ENCODE measurements at places on chromosomes 1 and 21. TPM values are rescaled to one million over a fixed set of nuclear protein-coding genes. Genes with fewer than 3 reads are reported as not detected.
A peak's percentile ranks its signal among the peaks of the same experiment; 100 is the strongest.

GRCh38 chr1:91273875-91274274 is 130.8 kb downstream of the HFM1 start:
- no peak for DNase-seq

GRCh38 chr1:206803221-206803730 is 31.0 kb upstream of the IL10 start:
- no peak for DNase-seq

DNA sequence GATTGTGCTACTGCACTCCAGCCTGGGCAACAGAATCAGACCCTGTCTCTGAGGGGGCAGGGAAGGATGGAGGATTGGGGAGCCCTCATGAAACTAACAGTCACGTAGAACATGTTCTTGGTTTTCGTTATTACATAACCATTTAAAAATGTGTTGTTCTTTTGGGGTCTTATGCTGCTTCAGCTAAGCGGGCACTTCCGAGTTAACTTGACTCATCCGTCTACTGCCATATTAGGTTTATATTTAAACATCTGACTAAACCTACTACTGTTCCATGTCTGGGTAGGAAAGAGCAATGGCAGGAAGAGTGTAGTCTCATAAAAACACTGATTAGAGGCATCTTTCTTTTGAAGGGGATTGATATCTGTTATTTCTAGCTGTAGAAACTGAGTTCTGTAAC is 59.5 kb upstream of the BMP8A start:
- no peak for DNase-seq

DNA sequence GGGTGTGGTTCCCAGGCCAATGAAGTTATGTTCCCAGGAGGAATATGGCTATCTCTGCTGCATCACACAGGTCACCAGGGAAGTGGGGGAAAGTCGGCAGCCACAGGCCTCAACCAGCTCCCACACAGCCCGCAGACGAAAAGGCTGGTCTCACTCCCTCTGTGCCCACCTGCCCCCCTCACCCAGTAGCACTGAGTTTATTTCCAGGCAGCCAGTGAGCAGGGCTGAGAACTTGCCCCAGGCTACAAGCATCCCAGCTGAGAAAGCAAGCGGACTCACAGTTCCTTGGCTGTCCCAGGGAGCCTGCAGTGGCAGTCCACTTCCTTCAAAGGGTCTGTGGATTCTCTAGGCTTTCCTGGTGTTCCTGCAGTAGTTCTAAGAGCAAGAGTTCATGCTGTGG is 68.9 kb downstream of the SLC5A9 start:
- no peak for DNase-seq

- peak; percentile 72 for DNase-seq
Measured at GRCh38 chr1:100037927-100038659, 68.3 kb downstream of the SLC35A3 start.

DNA sequence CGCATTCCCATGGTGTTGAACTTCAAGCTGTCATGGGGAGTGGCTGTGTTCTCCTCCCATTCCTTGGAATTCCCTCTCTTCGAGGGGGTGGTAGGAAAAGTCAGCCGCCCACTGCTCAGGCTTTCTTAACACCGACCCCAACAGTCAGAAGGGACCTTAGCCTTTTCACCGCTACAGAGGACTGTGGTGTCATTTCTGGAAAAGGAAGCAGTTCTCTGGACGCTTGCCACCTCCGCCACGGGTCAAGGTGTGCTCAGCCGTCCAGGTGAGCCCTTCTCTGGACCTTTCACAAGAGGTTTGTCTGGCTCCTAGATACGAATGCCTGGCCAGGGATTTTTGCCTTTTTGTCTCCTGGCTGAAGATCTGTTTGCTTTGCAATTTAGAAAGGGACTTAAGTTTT is 31.8 kb downstream of the CLIC6 start:
- no peak for DNase-seq

SZT2 gene
- total RNA-seq = 6.3 TPM

DNA sequence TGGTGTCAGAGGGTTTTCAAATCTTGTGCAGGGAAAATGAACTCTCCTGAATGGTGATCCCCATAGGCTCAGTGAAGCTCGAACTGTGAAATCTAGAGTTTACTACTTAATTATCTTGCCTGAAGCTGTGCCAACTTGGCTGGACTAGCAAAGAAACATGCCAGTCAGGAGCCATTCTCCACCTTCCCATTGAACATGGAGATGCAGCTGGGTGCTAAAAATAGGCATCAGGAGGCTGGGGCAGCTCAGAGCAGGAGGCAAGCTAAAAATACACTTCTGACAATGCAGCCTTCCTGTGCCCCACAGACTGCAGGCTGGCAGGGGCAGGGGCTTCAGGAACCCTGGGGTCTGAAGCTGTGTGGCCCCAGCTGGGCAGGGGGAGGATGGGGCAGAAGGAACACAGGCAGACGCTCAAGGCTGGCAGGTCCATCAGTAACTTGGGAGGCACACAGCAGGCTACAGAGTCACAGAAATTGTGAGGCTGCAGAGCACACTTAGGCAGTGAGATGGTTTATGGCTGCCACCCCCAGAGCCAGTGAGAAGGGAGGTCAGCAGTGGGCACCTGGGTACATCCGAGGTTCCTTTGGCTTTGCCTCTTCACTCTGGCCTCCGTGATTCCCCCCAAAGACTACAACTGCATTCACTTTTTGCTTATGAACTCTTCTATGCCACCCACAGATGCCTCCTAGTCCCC is 155.4 kb upstream of the KCND3 start:
- DNase-seq = no peak

DNA sequence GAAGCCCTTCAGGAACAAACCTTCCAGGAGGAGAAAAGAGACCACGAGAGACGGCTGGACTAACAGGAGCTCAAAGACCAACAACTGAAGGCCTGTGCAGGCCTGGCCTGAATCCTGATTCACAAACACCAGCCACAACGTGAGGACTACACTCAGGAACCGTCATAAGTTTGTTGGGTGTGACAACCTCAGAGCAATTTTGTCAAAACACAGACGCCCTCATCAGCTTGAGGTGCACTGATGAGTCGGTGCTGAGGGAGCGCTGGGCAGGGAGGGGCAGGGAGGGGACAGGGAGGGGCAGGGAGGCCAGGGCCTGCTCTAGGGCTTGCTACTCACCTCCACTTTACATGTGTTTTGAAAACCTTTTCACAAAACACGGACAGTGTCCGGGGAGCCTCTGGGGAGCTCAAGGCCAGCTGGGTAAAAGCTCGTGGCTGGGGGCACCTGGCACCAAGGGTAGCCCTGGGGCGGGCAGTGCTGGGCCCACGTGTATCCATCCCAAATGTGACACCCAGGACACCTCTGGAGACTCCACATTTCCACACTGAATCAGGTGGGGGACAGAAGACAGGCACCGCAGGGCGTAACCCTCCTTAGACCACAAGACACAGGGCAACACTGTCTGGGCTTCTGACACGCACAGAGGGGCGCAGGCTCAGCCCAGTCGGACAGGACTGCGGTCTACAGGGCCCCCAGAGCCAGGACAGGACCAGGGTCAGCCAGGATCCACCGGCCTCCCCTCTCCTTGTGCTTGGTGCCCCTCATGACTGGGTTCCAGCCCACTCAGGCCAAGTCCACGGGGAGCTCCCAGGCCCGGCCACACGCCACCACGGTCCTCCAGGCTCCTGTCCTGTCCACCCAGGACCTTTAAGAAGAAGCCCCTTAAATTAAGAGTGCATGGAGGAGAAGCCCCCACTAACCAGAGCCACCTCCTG is 16.5 kb downstream of the LSS start:
- no peak for DNase-seq

DNA sequence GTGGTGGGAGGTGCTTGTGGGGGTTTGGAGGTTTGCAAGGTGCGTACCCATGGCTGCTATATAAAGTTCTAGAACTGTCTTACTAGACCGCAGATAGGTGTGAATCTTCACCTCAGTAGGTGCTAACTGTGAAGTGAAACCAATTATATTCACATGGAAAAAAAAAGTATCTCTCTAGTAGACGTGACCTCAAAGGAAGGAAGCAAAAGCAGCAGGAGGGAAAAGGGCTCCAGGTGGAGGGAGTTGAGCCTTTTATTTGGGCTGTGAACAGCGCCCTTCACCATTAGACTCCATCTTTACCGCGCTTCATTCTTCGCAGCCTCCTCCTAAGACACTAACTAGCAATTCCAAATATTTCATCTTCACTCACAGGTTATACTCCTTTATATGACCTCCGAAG is 129.8 kb downstream of the TBX19 start:
- DNase-seq = no peak

GRCh38 chr1:21325731-21326387 is 35.6 kb upstream of the ECE1 start:
- no peak for DNase-seq

RPS6KA1 gene
- total RNA-seq = 34.5 TPM

- no peak for DNase-seq
Measured at GRCh38 chr1:17436380-17437174, 2.9 kb downstream of the RCC2 start.

GRCh38 chr1:201783058-201783457 is 45.9 kb upstream of the IPO9 start:
- DNase-seq = no peak

GSTM5 gene
- total RNA-seq = not detected

LRRIQ3 gene
- 1.5 TPM for total RNA-seq
